ENCODE measurements at places on chromosomes 12 and 14.

DNA sequence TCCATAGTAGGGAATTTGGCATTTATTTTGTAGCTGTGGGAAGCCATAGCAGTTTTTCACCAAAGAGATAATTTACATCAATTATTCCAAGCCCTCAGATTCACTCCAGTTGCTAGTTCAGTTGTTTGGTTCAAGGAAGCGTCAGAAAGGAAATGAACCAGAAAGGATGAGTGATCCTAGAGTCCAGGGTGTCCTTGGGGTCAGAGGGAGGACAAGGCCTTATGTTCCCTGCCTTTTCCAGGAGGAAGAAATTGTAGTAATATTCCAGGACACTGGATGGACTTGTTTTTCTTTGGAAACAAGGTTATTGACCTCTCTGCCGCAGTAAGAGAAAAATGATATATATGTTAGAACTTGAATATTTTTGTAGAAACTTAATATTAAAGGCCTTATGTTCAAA, 409.5 kb downstream of the RGS6 start:
- DNase-seq = no peak
- H3K27ac ChIP-seq = no peak overlapping the region
- no peak overlapping the region for H3K4me3 ChIP-seq
- no peaks in the 10 kb centered on the region for H3K36me3 ChIP-seq
- H3K4me1 ChIP-seq = no peaks in the 10 kb centered on the region
- H3K27me3 ChIP-seq = no peaks in the 10 kb centered on the region

DNA sequence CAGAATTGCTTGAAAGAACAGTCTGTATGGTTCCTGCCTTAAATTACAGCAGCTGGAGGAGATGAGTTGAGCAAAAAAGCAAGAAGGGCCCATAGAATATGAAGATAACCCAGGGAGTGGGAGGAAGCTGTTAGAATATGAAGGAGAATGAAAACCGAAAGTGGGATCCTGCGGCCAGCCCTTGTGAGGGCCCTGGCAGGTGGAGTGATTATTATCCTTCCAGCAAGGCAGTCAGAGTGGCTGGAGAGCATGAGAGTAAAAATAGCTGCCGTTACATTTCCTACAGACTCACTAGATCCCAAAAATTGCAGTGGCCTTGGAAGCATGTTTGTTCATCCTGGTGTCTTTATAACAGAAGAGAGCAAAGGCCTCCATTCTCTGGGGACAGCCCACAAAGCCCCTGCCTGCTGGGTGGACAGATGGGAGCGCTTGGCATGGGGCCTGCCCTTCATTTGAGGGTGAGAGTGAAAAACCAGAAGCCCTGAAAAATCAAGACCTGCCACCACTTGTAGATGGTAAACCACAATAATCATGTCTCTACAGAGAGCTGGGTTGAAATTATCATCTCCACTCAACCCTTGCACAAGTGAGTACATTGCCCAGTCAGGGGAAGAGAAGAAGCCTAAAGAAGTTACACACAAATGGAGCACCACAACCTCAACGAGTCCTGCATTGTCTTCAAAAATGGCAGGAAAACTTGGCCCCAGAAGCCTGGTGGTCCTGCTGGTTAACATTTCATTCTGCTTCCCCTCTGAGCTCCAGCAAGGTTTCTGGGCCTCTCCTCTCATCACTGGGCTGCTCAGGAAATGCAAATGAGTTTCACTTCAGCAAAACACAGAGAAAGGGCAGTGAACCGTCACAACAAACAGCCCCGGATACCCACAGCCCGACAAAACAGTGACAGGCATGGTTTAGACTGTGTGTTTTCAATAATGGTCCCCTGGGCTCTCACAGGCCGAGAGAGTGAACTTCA, 20.5 kb downstream of the ZDHHC22 start:
- peak overlapping the region; percentile 41 for H3K27ac ChIP-seq
- peaks cover 19% of the 10 kb centered on the region for H3K4me1 ChIP-seq
- no peak overlapping the region for H3K4me3 ChIP-seq
- DNase-seq = peak; percentile 51
- H3K27me3 ChIP-seq = peaks cover 7% of the 10 kb centered on the region

- H3K4me3 ChIP-seq = no peak overlapping the region
- no peaks in the 10 kb centered on the region for H3K27me3 ChIP-seq
- no peaks in the 10 kb centered on the region for H3K36me3 ChIP-seq
- DNase-seq = no peak
- H3K4me1 ChIP-seq = no peaks in the 10 kb centered on the region
Measured at GRCh38 chr12:108349278-108349688, 10.2 kb upstream of the CMKLR1 start.

- H3K27ac ChIP-seq = no peak overlapping the region
- no peaks in the 10 kb centered on the region for H3K4me1 ChIP-seq
- H3K4me3 ChIP-seq = no peak overlapping the region
- DNase-seq = no peak
- H3K27me3 ChIP-seq = no peaks in the 10 kb centered on the region
Measured at GRCh38 chr14:68563251-68564131, 229.4 kb downstream of the ZFP36L1 start.

GRCh38 chr12:58615576-58615975, 304.7 kb downstream of the LRIG3 start:
- H3K4me3 ChIP-seq = no peak overlapping the region
- H3K27me3 ChIP-seq = no peaks in the 10 kb centered on the region
- DNase-seq = no peak
- no peaks in the 10 kb centered on the region for H3K36me3 ChIP-seq
- no peak overlapping the region for H3K27ac ChIP-seq
- H3K4me1 ChIP-seq = no peaks in the 10 kb centered on the region

DNA sequence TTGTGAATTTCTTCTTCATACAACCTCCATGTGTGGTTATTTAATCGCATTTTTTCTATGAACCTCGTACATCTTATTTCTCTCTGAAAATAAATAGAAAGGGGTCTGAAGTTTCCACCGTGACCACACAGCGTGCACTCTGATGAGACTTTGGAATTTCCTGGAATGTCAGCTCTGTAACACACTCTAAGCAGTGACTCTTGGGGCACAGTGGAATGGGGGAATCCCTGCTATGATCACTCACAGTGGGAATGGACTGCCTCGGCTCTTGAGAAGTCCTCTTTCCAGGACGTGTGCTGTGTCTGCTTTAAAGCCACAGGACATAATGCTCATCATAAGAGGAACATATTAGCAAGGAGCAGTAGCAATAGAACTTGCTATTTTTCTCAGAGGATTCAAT, 416.2 kb downstream of the EGLN3 start:
- no peak overlapping the region for H3K27ac ChIP-seq
- no peak for DNase-seq
- H3K4me3 ChIP-seq = no peak overlapping the region
- no peaks in the 10 kb centered on the region for H3K36me3 ChIP-seq
- H3K4me1 ChIP-seq = no peaks in the 10 kb centered on the region
- H3K27me3 ChIP-seq = no peaks in the 10 kb centered on the region

DNA sequence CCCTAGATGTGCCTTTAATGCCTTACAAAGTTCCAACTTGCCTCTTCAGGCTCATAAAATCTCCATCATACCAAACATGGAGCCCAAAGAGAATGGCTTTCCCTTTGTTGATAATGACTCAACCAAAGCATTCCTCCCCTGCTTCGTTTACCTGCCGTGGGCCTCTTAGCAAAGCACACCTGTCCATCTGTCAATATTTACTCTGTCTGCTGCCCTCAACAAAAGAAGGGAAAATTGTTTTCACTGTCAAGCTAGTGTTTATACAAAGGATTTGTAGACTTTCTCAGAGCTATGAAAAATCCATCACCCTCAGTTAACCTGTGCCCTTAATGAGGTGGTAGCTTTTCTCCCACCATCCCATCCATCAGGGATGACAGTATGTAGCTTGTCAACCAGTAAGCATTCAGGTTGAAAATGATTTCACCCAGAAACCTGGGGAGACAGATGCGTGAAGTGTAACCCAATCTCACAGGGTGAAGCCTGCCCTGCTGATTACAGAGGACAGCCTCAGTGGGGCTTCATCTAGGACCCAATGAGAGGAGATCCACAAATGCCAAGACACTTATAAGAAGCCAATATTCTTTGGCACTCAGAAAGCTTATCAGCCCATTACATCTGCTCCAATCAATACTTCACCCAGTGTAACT, 278.1 kb downstream of the NUAK1 start:
- H3K27ac ChIP-seq = no peak overlapping the region
- no peaks in the 10 kb centered on the region for H3K27me3 ChIP-seq
- no peak for DNase-seq
- H3K36me3 ChIP-seq = no peaks in the 10 kb centered on the region

DNA sequence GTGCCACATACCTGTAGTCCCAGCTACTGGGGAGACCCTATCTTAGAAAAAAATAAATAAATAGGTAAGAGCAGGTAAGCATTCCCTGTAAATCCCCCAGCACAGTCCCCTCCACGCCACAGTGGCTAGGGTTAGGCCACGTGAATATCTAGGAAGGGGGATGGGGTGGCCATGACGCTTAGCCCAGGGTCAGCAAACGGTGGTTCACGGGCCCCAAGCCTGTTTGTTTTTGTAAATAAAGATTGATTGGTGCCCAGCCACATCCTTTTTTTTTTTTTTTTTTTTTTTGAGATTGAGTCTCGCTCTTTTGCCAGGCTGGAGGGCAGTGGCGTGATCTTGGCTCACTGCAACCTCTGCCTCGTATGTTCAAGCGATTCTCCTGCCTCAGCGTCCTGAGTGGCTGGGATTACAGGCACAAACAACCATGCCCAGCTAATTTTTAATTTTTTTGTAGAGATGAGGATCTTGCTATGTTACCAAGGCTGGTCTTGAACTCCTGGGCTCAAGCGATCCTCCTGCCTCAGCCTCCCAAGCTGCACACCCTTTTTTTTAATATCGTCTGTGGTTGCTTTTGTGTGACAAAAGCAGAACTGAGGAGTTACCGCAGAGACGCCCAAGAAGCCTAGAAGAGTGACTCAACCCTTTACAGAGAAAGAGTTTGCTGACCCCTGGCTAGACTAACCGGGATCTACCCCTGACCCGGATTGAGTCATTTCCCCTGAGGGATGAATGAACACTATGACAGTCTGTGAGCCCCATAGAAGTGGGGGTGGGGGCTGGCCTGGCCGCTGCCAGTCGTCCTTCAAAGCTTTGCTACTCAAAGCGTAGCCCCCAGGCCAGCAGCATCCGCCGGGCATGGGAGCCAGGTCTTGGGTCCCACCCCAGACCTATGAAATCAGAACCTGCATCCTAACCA, 113.7 kb upstream of the NCOR2 start:
- no peak overlapping the region for H3K27ac ChIP-seq
- DNase-seq = no peak
- H3K4me1 ChIP-seq = no peaks in the 10 kb centered on the region
- no peaks in the 10 kb centered on the region for H3K27me3 ChIP-seq

GRCh38 chr14:27387463-27387862, 789.6 kb upstream of the NOVA1 start:
- no peak overlapping the region for H3K4me3 ChIP-seq
- H3K27ac ChIP-seq = no peak overlapping the region
- no peaks in the 10 kb centered on the region for H3K27me3 ChIP-seq
- DNase-seq = no peak
- H3K36me3 ChIP-seq = no peaks in the 10 kb centered on the region

GRCh38 chr12:110688446-110689280, at the start of gene HVCN1:
Gene HVCN1 (minus strand): TSS chr12:110689115. CDS start chr12:110683245, 5,870 bp downstream.
- no peaks in the 10 kb centered on the region for H3K36me3 ChIP-seq
- no peaks in the 10 kb centered on the region for H3K4me1 ChIP-seq
- H3K27me3 ChIP-seq = no peaks in the 10 kb centered on the region
- no peak for DNase-seq
- H3K4me3 ChIP-seq = peak within 1 kb of the TSS; percentile 28

DNA sequence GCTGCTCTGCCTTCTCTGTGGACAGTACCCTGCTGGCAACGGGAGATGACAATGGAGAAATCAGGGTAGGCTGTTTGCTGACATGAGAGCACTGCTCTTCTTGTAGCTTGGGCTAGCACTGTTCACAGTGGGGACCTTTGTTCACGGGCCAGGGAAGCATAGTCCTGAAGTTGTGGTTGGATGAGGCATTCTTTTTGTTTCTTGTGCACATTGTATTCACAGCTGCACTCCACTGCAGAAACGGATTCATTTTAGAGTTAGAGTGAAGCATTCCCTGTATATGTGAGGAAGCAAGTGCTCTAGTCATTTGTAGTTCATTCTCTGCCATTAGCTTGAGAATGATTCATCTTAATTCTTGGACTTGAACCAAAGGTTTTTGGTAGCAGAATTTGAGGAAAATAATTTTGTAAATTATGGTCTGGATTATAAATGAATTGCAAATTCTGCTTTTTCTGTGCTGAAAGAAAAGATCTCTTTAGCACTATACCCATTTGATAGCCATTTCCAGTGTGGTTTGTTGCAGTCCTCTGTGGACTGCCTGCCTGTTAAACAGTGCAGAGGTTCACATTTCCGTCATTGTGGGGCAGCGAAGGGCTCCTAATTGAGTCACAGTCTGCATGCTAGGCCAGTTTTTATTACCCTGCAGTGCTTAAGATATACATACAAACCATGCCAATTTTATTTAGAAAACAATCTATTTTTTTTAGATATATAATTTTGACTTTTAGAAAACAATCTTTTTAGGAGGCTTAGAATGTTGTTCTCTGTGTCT, 80.6 kb downstream of the APAF1 start:
- peak; percentile 52 for DNase-seq
- no peaks in the 10 kb centered on the region for H3K27me3 ChIP-seq
- H3K36me3 ChIP-seq = no peaks in the 10 kb centered on the region
- no peak overlapping the region for H3K27ac ChIP-seq
- no peak overlapping the region for H3K4me3 ChIP-seq
- H3K4me1 ChIP-seq = no peaks in the 10 kb centered on the region

DNA sequence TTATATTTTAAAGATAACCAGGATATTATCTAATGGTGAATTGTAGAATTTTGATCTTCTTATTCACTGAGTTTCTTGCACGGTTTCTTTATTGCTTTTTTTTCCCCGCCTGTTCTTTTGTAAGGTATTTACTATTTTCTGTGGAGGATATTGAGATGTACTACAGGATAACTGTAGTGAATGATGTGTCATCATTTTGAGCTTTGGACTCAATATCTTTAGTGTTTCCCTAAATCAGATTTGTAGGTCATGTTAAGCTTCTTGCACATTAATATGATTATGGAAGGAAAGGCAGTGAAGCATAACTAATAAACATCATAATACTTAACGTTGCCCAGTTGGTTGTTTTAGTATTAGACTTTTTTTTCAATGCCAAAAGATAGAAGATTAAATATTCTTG, 81.4 kb downstream of the FBXO33 start:
- H3K36me3 ChIP-seq = no peaks in the 10 kb centered on the region
- no peaks in the 10 kb centered on the region for H3K27me3 ChIP-seq
- no peak for DNase-seq
- no peak overlapping the region for H3K27ac ChIP-seq
- H3K4me1 ChIP-seq = no peaks in the 10 kb centered on the region
- H3K4me3 ChIP-seq = no peak overlapping the region

DNA sequence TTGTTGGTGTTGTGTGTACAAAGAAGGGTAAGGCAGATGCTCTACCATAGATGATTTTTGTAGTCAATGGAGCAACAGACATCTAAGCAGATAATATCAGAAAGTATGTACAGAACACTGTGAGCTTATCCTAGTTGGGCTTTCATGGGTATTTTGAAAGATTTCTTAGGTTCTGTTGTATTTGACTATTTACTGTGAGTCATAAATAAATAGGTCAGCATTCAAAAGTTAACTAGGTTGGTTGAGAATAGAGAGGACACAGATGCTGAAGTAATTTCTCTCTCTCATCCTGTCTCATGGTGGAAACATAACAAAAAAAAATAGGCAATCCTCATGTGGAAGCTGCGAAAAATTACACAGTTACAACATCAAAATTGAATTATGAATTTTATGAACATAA, 413.5 kb downstream of the CCDC91 start:
- no peak overlapping the region for H3K27ac ChIP-seq
- H3K4me3 ChIP-seq = no peak overlapping the region
- no peaks in the 10 kb centered on the region for H3K36me3 ChIP-seq
- H3K4me1 ChIP-seq = no peaks in the 10 kb centered on the region

GRCh38 chr12:1972260-1972659, 32.0 kb downstream of the DCP1B start:
- H3K36me3 ChIP-seq = no peaks in the 10 kb centered on the region
- no peak for DNase-seq
- H3K4me3 ChIP-seq = no peak overlapping the region
- no peak overlapping the region for H3K27ac ChIP-seq
- no peaks in the 10 kb centered on the region for H3K4me1 ChIP-seq
